MV-4-11 (cell line): ENCODE measurements at places on chromosomes 5 and 9.

GRCh38 chr9:6975198-6975597 lies 217.4 kb downstream of the KDM4C start:
- DNase-seq, result no peak

- DNase-seq, result no peak
Measured at GRCh38 chr9:1102642-1102970, 52.4 kb downstream of the DMRT2 start.

- DNase-seq, result no peak
Measured at GRCh38 chr9:113603773-113604172, 140.2 kb downstream of the RGS3 start.

DNA sequence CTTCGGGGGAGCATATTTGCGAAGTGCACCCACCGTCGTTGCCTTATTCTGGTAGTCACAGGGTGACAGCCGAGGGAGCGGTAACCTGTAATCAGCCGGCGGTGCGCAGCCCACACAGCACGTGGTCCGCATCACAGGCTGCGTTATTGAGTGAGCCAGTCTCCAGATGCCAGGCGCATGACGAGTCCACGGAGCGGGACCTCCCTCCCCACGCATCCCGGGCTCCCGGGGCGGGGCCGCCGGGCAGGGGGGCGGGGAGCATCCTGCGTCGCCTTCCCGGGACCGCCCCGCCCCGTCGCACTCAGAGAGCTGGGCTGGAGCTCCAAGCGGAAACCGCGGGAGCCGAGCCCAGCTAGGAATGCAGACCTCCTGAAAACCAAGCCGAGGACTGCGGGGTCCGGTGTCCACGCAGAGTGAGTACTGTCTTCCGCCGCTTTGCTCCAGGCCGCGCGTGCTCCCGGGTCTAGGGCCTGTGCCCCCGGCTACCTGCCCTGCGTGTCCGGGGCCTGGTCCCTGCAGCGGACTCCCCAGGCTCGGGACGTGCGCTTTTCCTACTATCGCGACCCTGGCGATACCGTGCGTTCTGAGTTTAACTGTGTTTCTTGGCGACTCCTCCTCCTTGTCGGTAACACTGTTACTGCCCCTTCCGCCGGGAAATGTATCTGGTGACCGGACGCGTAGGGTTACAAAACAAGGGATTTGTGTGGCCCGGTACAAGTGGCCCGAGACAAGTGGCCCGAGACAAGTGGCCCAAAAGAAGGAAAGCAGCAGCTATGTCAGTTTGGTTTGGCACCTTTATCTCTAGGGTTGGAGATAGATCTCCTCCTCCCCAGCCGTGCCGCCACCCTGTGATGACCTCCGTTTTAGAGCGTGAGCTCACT lies 40.6 kb downstream of the CAST start:
- DNase-seq, result peak; percentile 70

- no peak for DNase-seq
Measured at GRCh38 chr5:112951124-112951702, 25.4 kb upstream of the DCP2 start.

GRCh38 chr5:61409568-61409967 lies 77.5 kb downstream of the ZSWIM6 start:
- DNase-seq, result no peak

DNA sequence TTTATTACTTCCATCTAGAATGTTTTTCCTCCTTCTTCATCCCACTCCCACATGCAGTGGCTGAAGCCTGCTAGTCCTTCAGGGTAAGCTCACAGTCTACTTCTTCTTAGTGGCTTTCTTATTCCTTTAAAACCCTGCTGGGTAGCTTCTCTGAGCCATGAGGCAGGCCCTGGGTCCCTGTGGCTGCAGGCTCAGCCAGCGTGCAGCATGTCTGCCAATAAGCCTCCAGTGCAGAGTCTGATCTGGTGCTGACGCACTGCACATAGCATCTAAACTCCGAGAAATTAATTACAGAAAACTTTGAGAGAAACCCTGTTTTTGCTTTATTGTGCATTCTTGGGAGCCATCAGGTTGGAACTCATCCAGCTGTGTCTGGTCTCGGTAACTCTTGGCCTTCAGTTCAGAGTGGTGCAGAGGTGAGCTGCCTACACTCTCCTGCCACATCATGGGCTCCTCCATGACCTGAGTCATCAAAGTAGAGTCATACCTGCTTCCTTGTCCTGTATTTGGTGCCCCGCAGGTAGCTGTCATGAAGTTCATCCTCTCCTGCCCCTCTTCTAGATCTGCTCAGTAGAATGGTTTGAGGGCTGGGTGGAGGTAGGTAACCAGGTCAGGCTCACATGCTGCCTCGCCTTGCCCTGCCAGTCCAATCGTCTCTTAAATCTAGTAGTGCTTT lies 339.4 kb downstream of the KDM4C start:
- DNase-seq, result no peak

DNA sequence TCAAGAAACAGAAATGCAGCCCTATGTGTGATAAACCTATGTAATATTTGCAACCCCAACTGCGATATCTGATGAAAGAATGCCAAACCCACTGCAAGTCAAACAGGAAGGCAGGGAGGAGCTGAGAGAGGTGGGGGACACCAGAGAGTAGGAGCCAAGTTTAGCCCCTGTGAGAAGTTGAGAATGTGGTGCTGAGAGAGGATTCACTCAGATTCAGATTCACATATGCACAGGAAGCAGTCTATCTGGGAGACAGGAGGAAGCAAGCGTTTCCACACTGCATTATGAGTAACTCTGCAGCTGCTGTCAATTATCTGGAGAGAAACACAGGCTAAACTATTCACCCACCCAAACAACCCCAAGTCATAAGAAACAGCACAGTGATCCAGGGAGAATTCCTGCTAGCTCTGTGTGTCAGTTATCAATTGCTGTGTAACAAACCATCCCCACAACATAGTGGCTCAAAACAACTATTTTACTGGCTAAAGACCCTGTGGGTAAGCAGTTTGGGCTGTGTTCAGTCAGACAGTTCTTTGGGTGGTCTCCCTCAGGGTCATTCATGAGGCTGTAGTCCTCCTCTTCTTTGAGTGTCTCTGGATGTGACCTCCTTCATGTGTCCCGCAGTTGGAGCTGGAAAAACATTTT lies 161.9 kb upstream of the RAI14 start:
- peak; percentile 72 for DNase-seq

GRCh38 chr5:56166671-56167385 lies 66.3 kb downstream of the ANKRD55 start:
- DNase-seq, result no peak

- no peak for DNase-seq
Measured at GRCh38 chr5:43635374-43635773, 32.4 kb downstream of the NNT start.

DNA sequence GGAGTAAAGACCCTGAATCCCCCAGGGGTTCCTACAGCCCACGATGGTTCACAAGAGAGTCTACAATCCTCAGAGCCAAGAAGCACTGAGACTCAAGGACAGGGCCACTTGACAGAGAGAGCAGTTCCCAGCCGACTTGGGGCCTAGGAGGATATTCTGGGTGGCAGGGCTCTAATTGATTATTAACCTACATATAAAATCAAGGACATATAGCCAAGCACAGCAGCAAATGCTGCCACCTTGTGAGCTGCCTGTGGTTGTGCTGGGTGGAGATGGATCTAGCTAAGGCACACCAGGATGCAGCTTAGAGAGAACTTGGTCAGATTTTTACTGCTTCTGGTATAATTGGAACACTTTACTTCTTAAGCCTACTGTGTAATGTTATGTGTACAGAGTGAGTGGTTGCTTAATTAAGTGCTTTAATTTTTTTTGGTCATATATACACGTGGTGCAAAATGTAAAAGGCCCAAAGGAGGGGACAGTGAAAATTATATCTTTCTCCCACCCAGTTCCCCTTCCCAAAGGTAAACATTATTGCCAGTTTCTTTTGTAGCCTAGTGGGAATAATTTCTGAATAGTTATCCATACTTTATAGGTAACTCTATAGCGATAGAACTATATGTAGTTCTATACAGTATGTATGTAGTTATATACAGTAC lies 78.8 kb downstream of the F2RL2 start:
- peak; percentile 56 for DNase-seq

- DNase-seq, result no peak
Measured at GRCh38 chr5:55629815-55630214, 82.3 kb downstream of the SLC38A9 start.

DNA sequence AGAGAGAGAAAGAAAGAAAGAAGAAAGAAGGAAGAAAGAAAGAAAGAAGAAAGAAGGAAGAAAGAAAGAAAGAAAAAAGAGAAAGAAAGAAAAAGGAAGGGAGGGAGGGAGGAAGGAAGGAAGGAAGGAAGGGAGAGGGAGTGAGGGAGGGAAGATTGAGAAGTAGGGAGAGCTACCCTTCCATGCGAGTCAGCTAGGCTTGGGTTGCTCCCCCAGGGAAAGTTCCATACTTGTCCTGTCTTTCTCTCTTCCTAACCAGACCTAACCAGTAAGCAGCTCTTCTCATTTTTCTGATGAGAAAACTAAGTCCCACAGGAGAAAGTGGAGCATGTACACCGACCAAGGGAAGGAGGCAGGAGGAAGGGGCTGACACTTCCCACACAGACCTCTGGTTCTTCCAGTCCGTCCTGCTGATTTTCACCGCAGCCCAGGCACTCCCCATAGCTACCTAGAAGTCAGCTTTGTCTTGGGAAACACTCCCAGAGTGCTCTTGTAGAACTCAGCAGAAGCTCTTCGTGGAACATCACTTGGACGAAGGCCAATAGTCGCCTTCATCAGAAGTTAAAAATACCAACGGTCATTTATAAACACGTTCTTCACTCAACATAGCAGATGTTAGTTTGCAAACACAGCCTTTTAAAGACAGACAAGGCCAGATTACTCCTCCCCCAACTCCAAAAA lies 29.0 kb upstream of the ENTREP1 start:
- DNase-seq, result no peak

- DNase-seq, result no peak
Measured at GRCh38 chr9:98506422-98507054, 202.2 kb downstream of the GABBR2 start.

- DNase-seq, result no peak
Measured at GRCh38 chr5:2742921-2743679, 8.4 kb downstream of the IRX2 start.

DNA sequence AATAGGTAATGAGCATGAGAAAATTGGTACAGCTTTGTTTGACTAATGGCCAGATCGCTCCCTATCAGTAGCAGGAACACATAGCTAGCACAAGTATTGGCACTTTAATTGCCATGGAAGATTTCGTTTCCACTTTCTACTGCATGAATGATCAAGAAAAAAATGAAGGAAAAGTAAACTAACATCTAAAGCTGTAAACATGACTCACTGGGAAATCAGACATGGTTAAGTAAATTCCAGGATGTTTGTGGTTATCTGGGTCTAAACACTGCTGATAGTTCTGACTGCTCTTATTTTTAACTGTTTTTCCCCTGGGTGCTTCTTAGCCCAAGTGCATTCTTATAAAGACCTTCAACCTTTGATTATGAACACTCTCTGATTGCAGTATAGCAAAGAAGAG lies 388.9 kb downstream of the NR2F1-AS1 start:
- no peak for DNase-seq

DNA sequence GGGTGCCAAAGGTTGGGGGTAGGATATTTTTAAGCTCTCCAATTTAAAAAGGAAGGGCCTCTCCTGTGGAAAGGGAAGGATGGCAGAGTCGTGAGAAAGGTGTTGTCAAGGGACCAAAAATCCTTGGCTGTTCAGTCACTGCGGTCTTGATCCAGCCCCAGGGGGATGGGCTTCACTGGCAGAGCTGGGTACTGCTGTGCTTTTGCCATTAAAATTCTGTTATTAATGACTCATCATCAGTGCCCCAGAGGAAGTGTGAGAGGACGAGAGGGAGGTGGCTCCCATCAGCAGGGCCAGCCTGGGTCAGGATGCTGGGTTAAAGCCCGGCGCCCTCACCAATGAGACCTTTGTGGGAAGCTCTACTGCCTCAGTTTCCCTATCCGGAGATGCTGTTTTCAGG lies 16.7 kb downstream of the PCDH12 start:
- no peak for DNase-seq

DNA sequence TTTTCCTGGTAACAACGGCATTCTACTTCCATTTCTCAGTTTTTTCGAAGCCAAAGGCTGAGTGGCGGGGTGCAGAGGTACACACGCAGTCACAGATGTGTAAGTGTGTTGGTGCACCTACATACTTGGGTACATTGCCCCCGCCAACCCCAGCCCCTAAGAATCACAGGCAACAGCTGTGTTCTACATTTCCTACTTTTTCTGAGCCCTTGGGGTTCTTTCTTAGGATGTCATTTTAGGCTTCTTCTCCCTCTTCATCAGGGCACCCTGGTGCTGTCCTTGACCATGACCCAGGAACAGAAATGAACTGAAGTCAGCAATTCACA lies 104.8 kb downstream of the PAX5 start:
- no peak for DNase-seq

- no peak for DNase-seq
Measured at GRCh38 chr9:96177719-96178028, 124.3 kb downstream of the HSD17B3 start.

DNA sequence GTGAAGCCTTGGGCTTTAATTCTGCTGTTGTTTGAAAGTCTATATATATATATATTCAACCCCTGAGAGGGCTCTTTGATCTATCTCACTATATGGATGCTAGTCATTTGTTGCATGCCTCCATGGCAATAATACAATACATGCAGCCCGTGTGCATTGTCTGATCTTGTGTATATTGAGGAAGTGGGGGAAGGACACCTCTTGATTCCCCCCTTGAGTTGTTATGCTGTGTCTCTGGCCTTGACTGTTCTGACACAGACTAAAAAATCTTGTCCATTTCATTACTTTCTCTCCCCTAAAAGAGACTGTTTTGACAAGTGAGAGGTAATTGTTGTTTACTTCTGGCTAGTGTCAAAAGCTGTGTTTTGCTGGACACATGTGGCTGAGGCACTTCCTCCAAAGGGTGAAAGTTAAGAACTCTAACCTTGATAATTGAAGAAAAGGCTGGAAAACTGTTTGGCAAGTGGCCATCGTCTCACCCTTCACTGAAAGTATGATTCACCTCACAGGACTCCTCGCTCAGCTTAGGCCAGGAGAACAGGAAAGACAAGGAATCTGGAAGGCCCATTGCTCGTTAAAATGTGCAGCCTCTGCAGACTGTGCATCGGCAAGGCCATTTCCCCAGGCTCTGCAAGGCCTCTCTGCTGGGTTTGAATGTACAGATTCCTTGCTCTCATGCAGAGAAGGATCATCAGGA lies 304.0 kb downstream of the PRELID2 start:
- no peak for DNase-seq

- DNase-seq, result no peak
Measured at GRCh38 chr5:9009931-9010651, 535.8 kb downstream of the SEMA5A start.

DNA sequence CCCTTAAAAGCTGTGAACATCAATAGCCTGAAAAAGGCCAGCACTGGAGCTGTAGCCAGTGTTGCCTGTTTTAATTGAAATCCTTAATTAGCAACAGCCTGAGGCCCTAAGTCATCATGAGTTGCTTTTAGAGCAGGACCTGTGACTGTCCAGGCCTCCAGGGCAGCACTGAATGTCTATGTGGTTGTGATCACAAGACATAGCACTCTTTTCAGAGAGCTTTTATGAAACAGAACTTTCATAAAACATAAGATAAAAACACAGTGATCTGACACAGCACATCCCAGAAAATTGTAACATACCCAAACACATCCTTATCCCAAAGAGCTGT lies 85.5 kb upstream of the MYO10 start:
- no peak for DNase-seq
